ENCODE measurements at places on chromosomes 2 and 18. TPM values are rescaled to one million over a fixed set of nuclear protein-coding genes. Genes with fewer than 3 reads are reported as not detected.
A peak's percentile ranks its signal among the peaks of the same experiment; 100 is the strongest.

DNA sequence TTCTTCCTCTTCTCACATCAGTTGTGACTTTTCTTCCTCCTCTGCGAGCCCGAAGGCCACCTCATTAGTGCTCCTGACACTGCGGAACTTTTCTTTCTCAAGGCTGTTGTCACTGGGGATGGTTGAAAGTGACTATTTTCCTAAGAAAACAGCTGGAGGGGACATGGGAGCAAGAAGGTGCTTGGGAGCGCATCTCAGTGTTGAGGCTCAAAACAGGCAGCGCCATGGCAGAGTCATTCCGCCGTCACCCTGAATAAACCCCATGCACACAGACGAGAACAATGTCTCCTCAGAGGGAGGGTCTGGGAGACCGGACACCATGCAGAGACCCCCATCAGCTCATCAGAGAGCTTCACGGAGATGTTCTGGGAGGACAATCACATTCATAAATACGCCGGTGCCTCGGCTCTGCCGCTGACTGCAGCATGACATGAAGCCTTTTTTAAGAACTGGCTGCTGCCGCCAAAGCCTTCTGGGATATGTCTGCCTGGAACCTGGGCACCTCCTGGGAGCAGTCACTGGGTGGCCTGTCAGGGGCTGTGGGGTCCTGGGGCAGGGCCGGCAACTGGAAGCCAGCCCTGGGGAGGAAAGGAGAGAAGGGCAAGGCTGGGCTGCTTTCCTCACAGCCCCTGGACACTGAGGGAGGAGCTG is 19.2 kb downstream of the ATOH8 start:
- no peaks in the 10 kb centered on the region for H3K4me1 ChIP-seq
- no peak for DNase-seq
- H3K4me3 ChIP-seq = no peak overlapping the region
- H3K36me3 ChIP-seq = no peaks in the 10 kb centered on the region

- H3K4me3 ChIP-seq = no peak overlapping the region
- H3K36me3 ChIP-seq = no peaks in the 10 kb centered on the region
- no peak overlapping the region for H3K27ac ChIP-seq
- H3K27me3 ChIP-seq = no peaks in the 10 kb centered on the region
Measured at GRCh38 chr18:48216639-48217257, 192.4 kb downstream of the ZBTB7C start.

DNA sequence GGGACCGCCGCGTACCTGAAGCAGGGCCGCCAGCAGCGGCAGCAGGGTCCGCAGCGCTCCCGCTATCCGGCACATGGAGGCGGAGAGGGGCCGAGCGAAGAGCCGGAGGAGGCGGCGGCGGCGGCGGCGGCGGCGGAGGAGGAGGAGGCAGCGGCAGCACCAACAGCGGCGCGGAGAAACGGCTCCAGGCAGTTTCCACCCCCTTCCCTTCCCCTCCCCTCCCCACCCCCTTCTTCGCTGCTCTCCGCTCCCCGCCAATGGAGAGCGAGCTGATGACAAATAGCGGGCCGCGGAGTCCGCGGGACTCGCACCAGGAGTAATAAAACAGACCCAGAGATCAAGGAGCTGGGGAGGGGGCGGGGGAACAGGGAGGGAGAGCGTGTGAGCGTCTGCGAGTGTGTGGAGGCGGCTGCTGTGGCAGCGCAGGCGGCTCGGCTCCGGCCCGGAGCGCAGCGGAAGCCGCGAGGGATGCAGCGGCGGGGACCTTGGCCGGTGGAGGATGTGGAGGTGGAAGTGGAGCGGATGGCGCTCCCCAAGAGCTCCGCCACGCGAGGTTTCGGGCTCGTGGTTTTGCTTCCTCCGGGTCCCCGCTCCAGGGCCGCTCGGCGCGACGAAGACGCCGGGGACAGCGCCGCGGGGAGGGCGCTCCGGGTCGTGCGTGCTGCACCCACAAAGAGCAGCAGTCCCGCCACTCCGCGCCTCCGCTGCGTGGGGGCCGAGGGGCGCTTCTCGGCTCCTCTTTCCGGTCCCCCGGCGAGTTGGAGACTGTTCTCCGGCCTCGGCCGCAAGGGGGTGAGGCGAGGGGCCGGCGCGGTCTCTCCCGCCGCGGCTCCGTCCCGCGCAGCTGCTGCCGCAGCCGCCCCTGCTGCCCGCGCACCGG is at the start of gene CDH2:
TSS of gene CDH2 (minus strand) at position 183 of the 880 bp plus-strand sequence. CDS start at position 75, 108 bp downstream.
- H3K27me3 ChIP-seq = peaks cover 2% of the 10 kb centered on the region
- peak; percentile 60 for DNase-seq
- no peaks in the 10 kb centered on the region for H3K36me3 ChIP-seq
- H3K4me1 ChIP-seq = peaks cover 3% of the 10 kb centered on the region
- H3K4me3 ChIP-seq = peak within 1 kb of the TSS; percentile 74

DNA sequence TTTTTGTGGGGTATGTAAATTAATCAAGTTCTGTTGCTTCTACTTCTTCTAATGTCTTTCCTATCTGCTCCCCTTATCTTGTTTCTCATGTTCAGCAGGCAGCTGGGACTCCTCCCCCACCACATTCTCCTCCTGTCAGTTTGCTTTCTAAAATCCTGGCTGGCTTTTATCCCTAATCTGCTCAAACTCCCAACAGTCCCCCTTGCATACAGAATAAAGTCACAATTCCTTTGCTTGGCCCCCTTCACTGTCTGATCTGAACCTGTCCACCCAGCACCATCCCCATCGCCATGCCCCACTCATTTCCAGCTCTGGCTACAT is 2.2 kb downstream of the CFAP221 start:
- H3K27me3 ChIP-seq = no peaks in the 10 kb centered on the region
- DNase-seq = no peak
- H3K4me1 ChIP-seq = no peaks in the 10 kb centered on the region
- H3K36me3 ChIP-seq = no peaks in the 10 kb centered on the region
- H3K4me3 ChIP-seq = no peak overlapping the region
- no peak overlapping the region for H3K27ac ChIP-seq

DNA sequence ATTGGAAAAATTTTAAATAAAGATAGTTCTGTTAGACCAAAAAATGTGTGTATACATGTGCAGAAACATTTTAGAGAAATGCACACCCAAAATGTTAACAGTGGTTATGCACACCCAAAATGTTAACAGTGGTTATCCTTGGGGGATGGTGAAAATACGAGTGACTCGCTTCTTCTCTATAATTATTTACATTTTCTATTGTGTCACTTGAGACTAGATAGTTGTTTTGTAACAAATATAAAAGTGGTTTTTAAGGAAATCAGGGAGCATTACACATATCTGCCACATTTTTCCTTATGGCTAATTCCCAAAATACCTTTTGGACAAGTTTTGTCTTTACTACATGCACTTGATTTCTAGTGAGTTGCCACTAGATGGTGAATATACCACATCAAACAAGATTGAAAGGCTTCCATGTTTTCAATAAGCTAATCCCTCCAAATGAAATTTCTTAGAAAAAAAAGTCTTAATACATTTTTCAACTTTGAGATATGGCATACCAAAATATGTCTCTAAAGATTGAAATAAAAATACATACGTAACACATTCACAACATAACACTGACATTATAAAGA is 9.0 kb upstream of the HIBCH start:
- H3K36me3 ChIP-seq = no peaks in the 10 kb centered on the region
- H3K27ac ChIP-seq = no peak overlapping the region
- H3K4me1 ChIP-seq = no peaks in the 10 kb centered on the region
- no peaks in the 10 kb centered on the region for H3K27me3 ChIP-seq
- H3K4me3 ChIP-seq = no peak overlapping the region
- no peak for DNase-seq

DNA sequence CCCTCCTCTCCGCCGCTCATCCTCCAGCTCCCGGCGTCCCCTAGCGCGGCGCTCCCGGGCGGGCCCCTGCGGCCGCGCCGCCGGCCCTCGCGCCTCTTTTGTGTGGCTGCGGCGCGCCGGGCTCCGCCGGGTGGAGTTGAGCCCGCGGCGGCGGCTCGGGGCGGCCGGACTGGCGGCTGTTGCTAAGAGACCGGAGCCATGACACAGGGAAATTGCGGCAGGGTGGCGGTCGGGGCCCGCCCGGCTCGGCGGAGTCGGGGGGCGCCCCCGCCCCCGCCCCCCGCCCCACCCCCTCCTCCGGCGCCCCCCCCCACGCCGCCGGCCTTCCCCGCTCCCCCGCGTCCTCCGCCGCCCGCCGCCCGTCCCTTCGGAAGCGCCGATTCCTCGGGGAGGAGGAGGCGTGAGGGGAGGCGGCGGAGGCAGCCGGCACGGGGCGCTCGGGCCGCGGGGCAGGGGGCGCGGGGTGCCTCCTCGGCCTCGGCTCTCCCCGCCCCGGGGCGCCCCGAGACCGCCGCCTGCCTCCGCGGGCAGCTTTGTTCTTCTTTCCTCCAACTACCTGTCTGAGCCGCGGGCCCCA is at the start of gene TMEM200C:
TSS of gene TMEM200C (minus strand) at position 224 of the 577 bp plus-strand sequence. CDS start 3,459 bp downstream, outside the sequence.
- H3K4me1 ChIP-seq = peaks cover 21% of the 10 kb centered on the region
- peak within 1 kb of the TSS; percentile 83 for H3K27ac ChIP-seq
- H3K4me3 ChIP-seq = peak within 1 kb of the TSS; percentile 57
- peak; percentile 66 for DNase-seq
- H3K27me3 ChIP-seq = peaks cover 2% of the 10 kb centered on the region
- no peaks in the 10 kb centered on the region for H3K36me3 ChIP-seq

- no peaks in the 10 kb centered on the region for H3K36me3 ChIP-seq
- H3K27ac ChIP-seq = no peak overlapping the region
- H3K4me3 ChIP-seq = no peak overlapping the region
- H3K4me1 ChIP-seq = no peaks in the 10 kb centered on the region
- no peak for DNase-seq
Measured at GRCh38 chr2:204061241-204061640, 124.7 kb downstream of the ICOS start.

DNA sequence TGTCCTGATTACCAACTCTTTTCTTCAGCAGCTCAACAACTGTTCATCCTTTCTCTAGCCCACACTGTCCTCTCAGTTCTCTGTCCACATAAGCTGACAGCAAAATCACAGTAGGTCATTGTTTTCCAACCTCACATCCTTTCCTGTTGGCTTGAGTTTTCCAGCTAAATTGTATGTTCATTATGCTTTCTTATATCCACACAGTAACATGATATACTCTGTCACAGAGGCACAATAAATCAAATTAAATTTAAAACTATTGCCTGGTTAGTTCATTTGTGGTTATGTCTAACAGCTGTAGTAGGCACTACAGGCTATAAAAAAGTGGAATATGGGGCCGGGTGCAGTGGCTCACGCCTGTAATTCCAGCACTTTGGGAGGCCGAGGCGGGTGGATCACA is 179.9 kb downstream of the ETAA1 start:
- no peak overlapping the region for H3K4me3 ChIP-seq
- H3K4me1 ChIP-seq = no peaks in the 10 kb centered on the region
- H3K27me3 ChIP-seq = no peaks in the 10 kb centered on the region

The IL1R2 gene
- not detected for total RNA-seq

The SLC9A4 gene
- not detected for total RNA-seq

The EHBP1 gene
- 64.1 TPM for total RNA-seq
